ENCODE measurements at places on chromosomes 4 and X.
A peak's percentile ranks its signal among the peaks of the same experiment; 100 is the strongest.

DNA sequence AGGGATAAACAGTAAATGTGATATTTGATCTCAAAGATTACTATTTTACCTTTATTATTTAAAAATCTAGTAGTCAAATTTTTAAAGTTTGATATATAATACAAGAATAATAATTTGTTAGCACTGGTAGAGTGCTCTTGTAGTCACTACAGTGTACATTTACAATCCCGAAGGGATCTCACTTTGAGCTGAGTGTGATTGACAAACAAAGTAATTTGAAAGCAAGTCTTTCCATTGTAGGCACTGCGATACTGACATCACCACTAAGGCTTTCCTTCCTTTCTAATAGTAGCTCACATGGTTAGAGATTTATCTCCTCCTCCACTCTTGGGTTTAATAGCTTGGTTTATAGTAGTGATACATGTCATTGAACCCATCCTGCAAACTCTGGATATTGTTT lies 280.6 kb downstream of the PARM1 start:
- DNase-seq, result no peak

DNA sequence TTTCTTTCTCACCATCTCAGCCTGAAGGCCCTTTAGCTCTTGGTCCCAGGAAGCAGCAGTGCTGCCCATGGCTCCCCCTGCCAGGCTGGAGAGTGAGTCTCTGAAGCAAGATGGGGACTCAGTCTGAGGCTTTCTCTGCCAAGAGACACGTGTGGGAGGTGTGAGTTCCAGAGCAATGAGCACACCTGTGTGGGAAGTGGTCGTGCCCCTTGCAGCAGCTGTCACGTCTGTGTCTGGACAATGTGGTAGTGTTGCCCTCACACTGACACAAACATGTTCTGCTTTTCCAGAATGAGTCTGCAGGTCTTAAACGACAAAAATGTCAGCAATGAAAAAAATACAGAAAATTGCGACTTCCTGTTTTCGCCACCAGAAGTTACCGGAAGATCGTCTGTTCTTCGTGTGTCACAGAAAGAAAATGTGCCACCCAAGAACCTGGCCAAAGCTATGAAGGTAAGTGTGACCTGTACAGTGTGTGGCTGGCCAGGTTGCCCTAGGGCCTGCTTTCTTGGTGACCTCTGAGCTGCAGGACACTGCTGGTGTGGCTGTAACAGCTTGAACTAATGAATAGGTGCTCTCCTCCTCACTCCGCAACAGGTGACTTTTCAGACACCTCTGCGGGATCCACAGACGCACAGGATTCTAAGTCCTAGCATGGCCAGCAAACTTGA lies 1.9 kb downstream of the TACC3 start:
- no peak for DNase-seq

DNA sequence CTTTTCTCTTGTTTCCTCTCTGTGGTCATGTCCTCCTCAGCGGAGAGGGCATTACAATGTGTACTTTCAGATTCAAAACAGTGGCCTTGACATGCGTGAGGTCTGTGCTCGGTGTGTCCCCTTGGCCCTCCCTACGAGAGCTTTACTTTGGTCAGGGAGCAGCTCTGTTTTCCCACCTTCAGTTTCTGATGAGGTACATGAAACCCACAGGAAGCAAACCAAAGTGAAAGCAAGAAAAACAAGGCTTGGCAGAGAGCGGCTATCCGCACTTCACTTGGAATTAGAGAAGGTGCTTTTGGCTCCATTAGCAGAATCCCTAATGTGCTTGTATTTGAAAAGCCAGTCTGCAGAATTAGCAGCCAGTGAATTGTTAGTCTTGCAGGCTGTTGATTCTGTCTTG lies 19.5 kb upstream of the BOD1L1 start:
- peak; percentile 63 for DNase-seq

- no peak for DNase-seq
Measured at GRCh38 chr4:94957030-94957429, 199.3 kb downstream of the BMPR1B start.

Measured in NCI-H1092 treated with DMSO at 0.1 percent for 48 hours (cell line).